ENCODE measurements at places on chromosomes 13 and 19. TPM values are rescaled to one million over a fixed set of nuclear protein-coding genes. Genes with fewer than 3 reads are reported as not detected.

The EXOC3L2 gene
- not detected for total RNA-seq

The URAD gene
- total RNA-seq: not detected

The NDFIP2 gene
- 35.2 TPM for total RNA-seq

The CEACAM8 gene
- total RNA-seq: not detected

- no peak overlapping the region for H3K27ac ChIP-seq
- H3K4me1 ChIP-seq: no peaks in the 10 kb centered on the region
- no peak overlapping the region for H3K4me3 ChIP-seq
- no peak for DNase-seq
- no peaks in the 10 kb centered on the region for H3K36me3 ChIP-seq
Measured at GRCh38 chr19:50242581-50242980, 39.2 kb downstream of the MYH14 start.

- DNase-seq: no peak
- no peak overlapping the region for H3K4me3 ChIP-seq
- no peak overlapping the region for H3K27ac ChIP-seq
- H3K4me1 ChIP-seq: no peaks in the 10 kb centered on the region
- no peaks in the 10 kb centered on the region for H3K27me3 ChIP-seq
Measured at GRCh38 chr19:37957176-37957575, 50.2 kb downstream of the SIPA1L3 start.

DNA sequence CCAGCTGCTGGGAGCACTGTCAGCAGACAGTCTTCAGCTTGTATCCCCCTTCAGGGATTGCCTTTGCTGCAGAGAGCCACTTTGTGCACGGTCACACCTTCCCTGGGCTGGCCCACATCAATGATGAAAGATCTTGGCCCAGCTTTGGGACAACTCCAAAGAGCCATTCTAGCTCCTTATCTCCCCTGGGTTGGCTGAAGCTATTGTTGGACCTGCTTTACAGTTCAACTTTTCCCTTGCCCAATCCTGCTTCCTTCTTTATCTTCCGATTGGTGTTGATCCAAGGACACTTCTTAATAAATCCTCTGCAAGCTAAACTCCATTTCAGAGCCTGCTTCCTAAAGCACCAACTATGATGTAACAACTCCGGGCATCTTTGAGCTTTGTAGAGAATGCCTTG lies 466.4 kb downstream of the KLF12 start:
- no peak overlapping the region for H3K4me3 ChIP-seq
- no peaks in the 10 kb centered on the region for H3K4me1 ChIP-seq
- no peaks in the 10 kb centered on the region for H3K27me3 ChIP-seq
- H3K36me3 ChIP-seq: no peaks in the 10 kb centered on the region
- DNase-seq: no peak

- H3K27me3 ChIP-seq: no peaks in the 10 kb centered on the region
- H3K36me3 ChIP-seq: no peaks in the 10 kb centered on the region
- no peak overlapping the region for H3K27ac ChIP-seq
Measured at GRCh38 chr19:30364866-30365800, 7.1 kb upstream of the ZNF536 start.

GRCh38 chr19:35670686-35671085 lies 4.4 kb downstream of the UPK1A start:
- H3K27ac ChIP-seq: no peak overlapping the region
- H3K4me3 ChIP-seq: no peak overlapping the region
- no peak for DNase-seq
- no peaks in the 10 kb centered on the region for H3K4me1 ChIP-seq
- H3K27me3 ChIP-seq: peaks cover 2% of the 10 kb centered on the region

DNA sequence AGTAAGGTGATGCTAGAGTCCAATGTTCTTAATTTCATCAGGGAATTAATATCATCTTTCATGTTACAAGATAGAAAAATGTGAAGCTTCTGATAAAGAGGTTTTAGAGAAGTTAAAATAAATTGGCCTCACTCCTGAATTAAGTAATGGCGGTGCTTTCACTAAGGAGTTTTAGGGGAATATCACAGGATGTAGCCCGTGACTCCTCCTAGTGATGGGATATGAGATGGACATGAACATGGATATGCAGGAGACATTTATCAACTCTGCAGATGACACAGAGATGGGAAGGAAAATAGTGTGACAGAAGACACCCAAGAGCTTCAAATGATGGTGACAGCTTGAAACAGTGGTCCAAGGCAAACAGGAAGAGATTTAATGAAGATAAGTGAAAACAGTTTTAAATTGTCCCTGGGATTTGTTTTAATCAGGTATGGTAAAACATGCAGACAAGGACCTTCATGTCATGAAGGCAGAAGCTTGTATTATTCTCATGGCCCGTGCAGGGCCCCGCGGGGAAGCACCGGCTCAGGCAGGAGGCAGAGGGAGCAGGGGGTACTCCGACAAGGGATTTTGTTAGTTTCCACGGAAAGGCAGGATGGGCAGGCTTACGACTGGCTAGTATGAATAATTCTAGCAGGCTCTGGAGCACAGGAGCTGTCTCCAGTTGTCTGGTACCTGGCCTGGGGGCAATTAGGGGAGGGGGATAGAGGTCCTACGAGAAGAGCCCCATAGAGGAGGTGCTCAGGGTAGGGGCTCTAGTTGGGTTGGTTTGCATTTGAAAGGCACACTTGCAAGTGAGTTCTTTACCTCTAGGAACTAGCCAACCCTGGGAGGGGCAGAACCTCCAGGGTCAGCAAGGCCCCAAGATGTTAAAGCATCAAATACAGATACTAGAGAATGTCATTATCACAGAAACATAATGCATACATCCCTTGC lies 38.7 kb upstream of the FARP1 start:
- no peaks in the 10 kb centered on the region for H3K36me3 ChIP-seq
- no peaks in the 10 kb centered on the region for H3K4me1 ChIP-seq
- no peaks in the 10 kb centered on the region for H3K27me3 ChIP-seq
- no peak overlapping the region for H3K27ac ChIP-seq
- H3K4me3 ChIP-seq: no peak overlapping the region
